ENCODE measurements at places on chromosomes 16 and 17. TPM values are rescaled to one million over a fixed set of nuclear protein-coding genes. Genes with fewer than 3 reads are reported as not detected.

GRCh38 chr16:70573451-70574121 lies 50.0 kb downstream of the SF3B3 start:
- H3K27me3 ChIP-seq = no peaks in the 10 kb centered on the region
- H3K4me1 ChIP-seq = peaks cover 17% of the 10 kb centered on the region
- H3K36me3 ChIP-seq = peaks cover 69% of the 10 kb centered on the region
- no peak overlapping the region for H3K4me3 ChIP-seq
- no peak overlapping the region for H3K27ac ChIP-seq
- DNase-seq = no peak

GRCh38 chr16:48810436-48810802 lies 200.4 kb upstream of the N4BP1 start:
- peaks cover 29% of the 10 kb centered on the region for H3K27me3 ChIP-seq
- no peak overlapping the region for H3K4me3 ChIP-seq
- no peak for DNase-seq
- no peak overlapping the region for H3K27ac ChIP-seq
- no peaks in the 10 kb centered on the region for H3K36me3 ChIP-seq

DNA sequence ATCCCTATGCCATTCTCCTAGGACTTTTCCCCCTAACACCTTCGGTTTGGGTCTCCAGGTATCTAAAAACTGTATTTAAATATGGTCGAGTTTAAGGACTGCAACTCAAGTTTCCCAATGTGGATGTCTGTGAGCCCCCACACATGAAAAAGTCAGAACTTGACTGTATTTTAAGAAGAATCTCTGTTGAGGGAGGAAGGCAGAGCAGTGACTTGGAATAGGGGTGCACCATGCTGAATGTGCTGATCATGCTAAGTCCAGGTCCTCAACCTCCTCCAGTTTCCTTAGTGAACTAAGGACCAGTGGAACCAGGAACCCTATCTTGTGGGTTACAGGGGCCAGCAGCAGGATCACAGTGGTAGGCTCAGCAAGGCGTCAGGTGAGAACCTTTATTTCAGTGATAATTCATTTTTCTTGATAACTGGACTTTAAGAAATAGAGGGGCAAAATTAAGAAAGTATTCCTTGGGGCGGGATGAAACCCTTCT lies 19.5 kb downstream of the GRB7 start:
- H3K27ac ChIP-seq = no peak overlapping the region
- H3K27me3 ChIP-seq = peaks cover 2% of the 10 kb centered on the region

EXOC3L1 gene
- 3.7 TPM for polyA plus RNA-seq

DNA sequence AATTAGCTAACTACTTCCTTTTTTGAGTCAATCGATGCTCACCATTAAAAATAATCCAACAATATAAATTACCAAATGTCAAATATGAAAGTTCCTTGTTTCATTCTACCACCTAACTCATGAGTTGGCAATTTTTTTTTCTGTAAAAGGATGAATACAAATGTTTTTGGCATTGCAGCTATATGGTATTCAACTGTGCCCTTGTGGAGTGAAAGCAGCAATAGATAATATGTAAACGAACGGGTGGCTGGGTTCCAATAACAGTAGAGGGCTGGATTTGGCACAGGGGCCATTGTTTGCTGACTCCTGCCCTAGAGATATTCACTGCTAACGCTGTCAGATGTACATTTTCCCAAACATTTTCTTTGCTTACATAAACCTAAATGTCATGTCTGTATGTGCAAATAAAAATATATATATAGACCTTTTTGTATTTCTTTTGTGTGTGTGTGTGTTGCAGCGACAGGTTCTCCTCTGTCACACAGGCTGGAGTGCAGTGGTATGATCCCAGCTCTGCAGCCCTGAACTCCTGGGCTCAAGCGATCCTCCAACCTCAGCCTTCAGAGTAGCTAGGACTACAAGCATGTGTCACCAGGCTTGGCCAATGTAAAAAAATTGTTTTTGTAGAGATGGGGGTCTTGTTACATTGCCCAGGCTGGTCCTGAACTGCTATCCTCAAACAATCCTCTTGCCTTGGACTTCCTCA lies 73.9 kb downstream of the RPGRIP1L start:
- no peak overlapping the region for H3K27ac ChIP-seq
- H3K27me3 ChIP-seq = no peaks in the 10 kb centered on the region

DNA sequence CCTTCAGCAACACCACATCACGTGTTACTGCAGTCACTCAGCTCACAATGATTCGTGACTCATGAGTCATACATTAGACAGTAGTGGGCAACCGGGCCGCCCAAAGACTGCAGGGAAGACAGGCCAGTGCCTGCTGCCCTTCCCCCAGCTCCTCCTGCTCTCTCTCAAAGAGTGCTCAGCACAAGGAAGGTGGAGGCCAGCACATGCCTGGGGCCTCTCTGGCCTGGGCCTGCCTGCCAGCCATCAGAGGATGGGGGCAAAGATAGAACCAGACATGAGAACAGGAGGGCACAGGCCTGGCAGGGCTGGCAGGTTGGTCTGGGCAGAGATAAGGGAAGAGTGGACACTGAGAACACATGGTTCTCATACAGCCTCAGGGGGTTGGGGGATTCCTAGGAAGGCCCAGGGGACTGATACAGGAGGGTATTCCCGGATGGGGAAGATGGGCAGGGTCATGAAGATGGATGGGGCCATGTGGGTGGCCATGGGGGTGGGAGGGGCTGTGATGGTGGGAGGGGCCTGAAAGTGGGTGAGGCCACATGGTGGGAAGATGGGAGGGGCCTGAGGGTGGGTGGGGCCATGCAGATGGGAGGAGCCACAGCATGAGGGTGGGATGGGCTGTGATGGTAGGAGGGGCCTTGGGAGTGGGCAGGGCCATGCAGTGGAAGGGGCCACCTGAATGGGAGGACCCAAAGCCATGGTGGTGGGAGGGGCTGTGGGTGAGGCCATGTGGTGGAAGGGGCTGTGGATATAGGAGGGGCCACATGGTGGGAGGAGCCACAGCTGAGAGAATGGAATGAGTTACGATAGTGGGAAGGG lies 29.0 kb downstream of the KATNB1 start:
- H3K36me3 ChIP-seq = no peaks in the 10 kb centered on the region
- H3K27ac ChIP-seq = no peak overlapping the region
- no peaks in the 10 kb centered on the region for H3K4me1 ChIP-seq
- DNase-seq = peak; percentile 36
- no peaks in the 10 kb centered on the region for H3K27me3 ChIP-seq
- no peak overlapping the region for H3K4me3 ChIP-seq

ENPP7 gene
- polyA plus RNA-seq = not detected

GRCh38 chr16:72397876-72398275 lies 225.9 kb upstream of the PMFBP1 start:
- H3K27me3 ChIP-seq = no peaks in the 10 kb centered on the region
- DNase-seq = no peak
- H3K4me3 ChIP-seq = no peak overlapping the region
- no peak overlapping the region for H3K27ac ChIP-seq

PPM1E gene
- not detected for polyA plus RNA-seq

GRCh38 chr16:84090211-84090610 lies 26.5 kb downstream of the MBTPS1 start:
- no peaks in the 10 kb centered on the region for H3K27me3 ChIP-seq
- peaks cover 41% of the 10 kb centered on the region for H3K4me1 ChIP-seq
- no peak for DNase-seq

GRCh38 chr16:26649381-26650045 lies 417.2 kb upstream of the C16orf82 start:
- no peaks in the 10 kb centered on the region for H3K4me1 ChIP-seq
- H3K27me3 ChIP-seq = no peaks in the 10 kb centered on the region
- no peak overlapping the region for H3K27ac ChIP-seq
- no peaks in the 10 kb centered on the region for H3K36me3 ChIP-seq
- DNase-seq = no peak

GRCh38 chr16:67526149-67526791 lies 2.4 kb upstream of the RIPOR1 start:
- no peaks in the 10 kb centered on the region for H3K36me3 ChIP-seq
- no peak for DNase-seq
- no peak overlapping the region for H3K27ac ChIP-seq

DNA sequence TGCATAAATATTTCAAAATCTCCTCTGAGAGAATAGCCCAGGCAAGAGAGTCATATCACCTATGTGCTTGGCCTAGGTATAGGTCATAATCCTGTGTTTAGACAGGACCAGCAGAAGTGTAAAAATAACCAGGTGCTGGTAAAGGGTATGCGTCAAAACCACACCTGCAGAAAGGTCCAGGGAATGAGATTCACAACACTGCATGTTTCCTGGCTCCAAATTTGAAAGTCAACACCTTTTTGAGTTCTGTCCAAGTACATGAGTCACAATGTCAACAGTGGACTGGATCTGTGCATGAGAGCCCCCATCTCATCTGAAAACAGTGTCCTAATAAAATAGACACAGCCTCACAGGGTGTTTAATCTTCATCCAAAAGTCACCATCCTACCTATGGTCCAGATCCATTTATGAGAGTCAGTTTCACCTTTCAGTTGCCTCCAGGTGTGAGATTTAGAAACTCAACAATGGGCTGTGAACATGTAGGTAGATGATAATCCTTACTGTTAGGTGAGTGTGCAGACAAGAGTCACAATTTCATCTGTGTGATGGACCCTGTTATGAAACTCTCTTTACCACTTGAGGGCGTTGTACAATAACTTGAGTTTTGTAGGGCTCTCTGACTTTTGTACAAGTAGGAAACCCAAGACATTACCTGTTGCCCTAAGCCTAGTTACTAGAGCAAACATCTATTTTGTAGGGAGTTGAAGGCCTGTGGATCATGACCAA lies 2100.7 kb downstream of the TP53TG3F start:
- H3K4me3 ChIP-seq = no peak overlapping the region
- no peaks in the 10 kb centered on the region for H3K27me3 ChIP-seq
- no peaks in the 10 kb centered on the region for H3K36me3 ChIP-seq
- H3K27ac ChIP-seq = no peak overlapping the region
- no peak for DNase-seq
- H3K4me1 ChIP-seq = no peaks in the 10 kb centered on the region

GRCh38 chr17:9279893-9280292 lies 258.6 kb downstream of the NTN1 start:
- H3K36me3 ChIP-seq = no peaks in the 10 kb centered on the region
- no peaks in the 10 kb centered on the region for H3K4me1 ChIP-seq
- DNase-seq = no peak
- H3K27me3 ChIP-seq = no peaks in the 10 kb centered on the region

DNA sequence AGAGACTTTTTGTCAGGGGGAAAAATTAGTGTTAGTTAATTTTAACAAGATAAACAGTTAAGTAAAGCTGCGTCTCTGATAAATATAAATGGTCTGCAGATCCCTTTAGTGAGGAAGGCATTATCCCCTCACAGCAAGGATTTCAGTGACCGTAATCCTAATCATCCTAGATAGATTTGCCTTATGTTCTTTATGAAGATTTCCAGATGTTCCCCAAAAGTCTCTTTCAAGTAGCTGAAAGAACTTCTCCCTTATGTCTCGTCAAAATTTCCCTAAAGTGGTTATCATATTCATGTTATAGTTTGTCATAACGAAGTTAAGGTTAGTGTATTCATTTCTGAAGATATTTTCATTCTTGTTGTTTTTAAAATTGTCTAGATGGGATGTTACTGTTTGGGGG lies 5.6 kb downstream of the MOSMO start:
- no peaks in the 10 kb centered on the region for H3K36me3 ChIP-seq
- H3K4me3 ChIP-seq = no peak overlapping the region
- DNase-seq = no peak
- peaks cover 13% of the 10 kb centered on the region for H3K4me1 ChIP-seq
- no peaks in the 10 kb centered on the region for H3K27me3 ChIP-seq
- H3K27ac ChIP-seq = no peak overlapping the region

GRCh38 chr16:89051521-89052166 lies 42.0 kb upstream of the ACSF3 start:
- DNase-seq = no peak
- H3K27ac ChIP-seq = no peak overlapping the region
- H3K27me3 ChIP-seq = no peaks in the 10 kb centered on the region
- H3K4me1 ChIP-seq = peaks cover 23% of the 10 kb centered on the region
- H3K4me3 ChIP-seq = no peak overlapping the region

GRCh38 chr17:2087597-2088211 lies 32.8 kb downstream of the HIC1 start:
- DNase-seq = peak; percentile 98
- H3K27me3 ChIP-seq = no peaks in the 10 kb centered on the region
- H3K36me3 ChIP-seq = no peaks in the 10 kb centered on the region
- peak overlapping the region; percentile 78 for H3K27ac ChIP-seq

- H3K27me3 ChIP-seq = no peaks in the 10 kb centered on the region
- peak overlapping the region; percentile 90 for H3K4me3 ChIP-seq
- H3K4me1 ChIP-seq = peaks cover 62% of the 10 kb centered on the region
- no peak overlapping the region for H3K27ac ChIP-seq
- peak; percentile 35 for DNase-seq
- H3K36me3 ChIP-seq = no peaks in the 10 kb centered on the region
Observed at GRCh38 chr17:21125862-21126261, 902 bp upstream of the DHRS7B start.

SHISA6 gene
- not detected for polyA plus RNA-seq

GRCh38 chr16:52090080-52090479 lies 456.9 kb downstream of the TOX3 start:
- H3K36me3 ChIP-seq = no peaks in the 10 kb centered on the region
- no peaks in the 10 kb centered on the region for H3K4me1 ChIP-seq
- H3K4me3 ChIP-seq = no peak overlapping the region
- no peaks in the 10 kb centered on the region for H3K27me3 ChIP-seq
- no peak overlapping the region for H3K27ac ChIP-seq

DNA sequence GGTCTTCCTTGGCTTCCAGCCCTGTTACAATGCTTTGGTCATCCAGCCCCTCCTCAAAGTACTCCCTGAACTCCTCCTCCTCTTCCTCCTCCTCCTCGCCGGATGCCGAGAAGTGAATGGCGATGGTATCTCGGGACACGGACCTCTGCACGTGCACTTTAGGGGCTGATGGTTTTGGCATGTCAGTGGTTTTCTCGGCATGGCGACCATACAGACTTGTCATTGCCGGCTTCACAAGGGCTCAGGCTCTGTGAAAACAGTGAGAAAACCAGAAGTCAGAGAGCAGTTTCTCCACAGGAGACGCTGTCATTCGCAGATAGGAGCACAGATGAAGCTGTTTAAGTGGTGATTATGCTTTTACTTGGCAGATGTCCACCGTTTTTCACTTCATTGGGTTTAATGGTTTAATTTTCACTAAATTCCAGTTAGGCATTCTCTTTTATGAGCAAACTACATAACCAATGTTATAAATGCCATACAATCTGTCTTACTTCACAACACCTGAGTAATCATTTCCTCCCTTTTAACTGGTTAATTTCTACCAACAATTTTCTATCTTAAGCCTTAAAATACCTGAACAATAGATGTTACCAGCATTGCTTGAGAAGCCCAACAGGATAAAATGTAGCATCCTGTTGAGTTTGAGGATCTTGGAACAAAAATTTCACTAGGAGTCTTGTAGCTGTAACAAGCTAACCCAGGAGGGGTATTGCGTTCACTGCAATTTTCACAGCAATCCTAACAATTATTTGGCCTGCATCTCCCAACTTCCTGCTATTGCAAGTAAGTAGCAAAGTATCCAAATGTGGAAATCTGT lies 48.9 kb downstream of the TEX2 start:
- no peak overlapping the region for H3K27ac ChIP-seq
- H3K36me3 ChIP-seq = peaks cover 36% of the 10 kb centered on the region
- peaks cover 19% of the 10 kb centered on the region for H3K4me1 ChIP-seq
- no peak overlapping the region for H3K4me3 ChIP-seq

DNA sequence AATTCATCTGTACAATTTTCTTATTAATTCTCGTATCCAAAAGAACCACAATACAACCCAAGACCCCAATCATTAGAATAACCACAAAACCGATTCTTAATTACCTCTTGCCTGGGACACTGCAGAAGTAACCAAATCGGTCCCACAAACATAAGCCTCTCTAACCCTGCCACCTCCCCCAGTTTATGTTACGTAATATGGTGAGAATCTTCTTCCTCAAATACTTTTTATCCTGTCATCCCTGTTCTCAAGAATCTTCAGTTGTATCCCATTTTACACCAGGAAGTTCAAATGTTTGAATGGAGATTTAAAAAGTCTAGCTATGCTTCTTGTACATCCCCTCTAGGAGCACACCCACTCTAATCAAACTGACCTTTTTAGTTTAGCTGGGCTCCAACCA lies 269.3 kb upstream of the TBX2 start:
- no peak overlapping the region for H3K27ac ChIP-seq
- H3K27me3 ChIP-seq = no peaks in the 10 kb centered on the region
- H3K4me1 ChIP-seq = peaks cover 38% of the 10 kb centered on the region
- H3K4me3 ChIP-seq = no peak overlapping the region
